ENCODE measurements at places on chromosomes 4 and X.

GRCh38 chr4:85964298-85964697 lies 395.6 kb downstream of the MAPK10 start:
- DNase-seq: peak; percentile 36

DNA sequence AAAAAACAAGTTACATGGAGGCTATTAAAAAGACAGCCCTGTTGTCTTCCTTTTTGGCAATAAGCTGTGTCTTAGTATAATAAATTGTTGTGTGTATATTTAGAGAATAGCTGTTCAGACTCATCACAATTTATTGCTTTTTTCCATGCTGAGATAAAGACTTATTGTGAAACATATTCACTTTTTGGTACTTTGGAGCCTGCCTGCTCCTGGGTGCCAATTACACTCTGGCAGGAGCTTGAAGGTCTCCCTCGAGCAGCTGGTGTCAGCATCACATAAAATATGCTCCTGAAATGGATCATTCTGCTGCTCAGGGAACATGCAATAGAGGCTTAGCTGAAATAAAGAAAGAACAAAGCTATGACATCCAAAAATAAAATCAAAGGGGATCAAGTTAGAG lies 211.6 kb upstream of the DKK2 start:
- DNase-seq: no peak

DNA sequence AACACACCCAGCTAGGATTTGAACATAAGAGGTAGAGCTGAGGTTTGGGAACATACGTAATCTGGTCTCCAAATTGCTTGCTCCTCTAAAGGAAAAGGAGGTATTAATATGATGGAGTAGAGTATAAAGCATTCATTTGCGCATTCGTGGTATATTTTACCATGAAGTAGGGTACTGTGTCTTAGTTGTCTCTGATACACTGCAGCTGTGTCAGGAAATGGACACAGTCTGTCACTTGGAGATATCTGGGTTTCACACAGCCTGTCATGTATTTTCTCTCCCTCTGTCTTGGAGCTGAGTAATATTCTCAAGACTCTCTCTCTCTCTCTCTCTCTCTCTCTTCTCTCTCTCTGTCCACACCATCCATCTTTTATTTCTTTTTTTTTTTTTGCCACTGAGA lies 274.8 kb upstream of the UGT8 start:
- no peak for DNase-seq

DNA sequence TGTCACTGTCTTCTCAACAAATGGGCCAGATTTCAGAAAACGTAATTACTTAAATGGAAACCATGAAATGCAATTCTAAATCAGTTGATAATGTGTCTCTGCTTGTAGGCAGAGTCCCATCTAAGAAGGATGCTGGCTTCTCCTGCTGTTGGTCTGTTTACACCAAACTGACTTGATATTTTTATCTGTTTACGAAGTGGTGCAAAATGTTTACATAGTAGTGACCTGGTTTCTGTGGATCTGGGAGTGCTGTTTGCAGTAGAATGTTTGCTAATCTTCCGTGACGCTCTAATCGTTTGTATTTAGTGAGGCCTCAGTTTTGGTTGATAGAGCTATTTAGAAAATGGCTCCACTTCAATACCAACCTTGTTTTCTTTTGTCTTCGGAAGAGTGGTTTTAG lies 213.5 kb downstream of the VEGFC start:
- no peak for DNase-seq

DNA sequence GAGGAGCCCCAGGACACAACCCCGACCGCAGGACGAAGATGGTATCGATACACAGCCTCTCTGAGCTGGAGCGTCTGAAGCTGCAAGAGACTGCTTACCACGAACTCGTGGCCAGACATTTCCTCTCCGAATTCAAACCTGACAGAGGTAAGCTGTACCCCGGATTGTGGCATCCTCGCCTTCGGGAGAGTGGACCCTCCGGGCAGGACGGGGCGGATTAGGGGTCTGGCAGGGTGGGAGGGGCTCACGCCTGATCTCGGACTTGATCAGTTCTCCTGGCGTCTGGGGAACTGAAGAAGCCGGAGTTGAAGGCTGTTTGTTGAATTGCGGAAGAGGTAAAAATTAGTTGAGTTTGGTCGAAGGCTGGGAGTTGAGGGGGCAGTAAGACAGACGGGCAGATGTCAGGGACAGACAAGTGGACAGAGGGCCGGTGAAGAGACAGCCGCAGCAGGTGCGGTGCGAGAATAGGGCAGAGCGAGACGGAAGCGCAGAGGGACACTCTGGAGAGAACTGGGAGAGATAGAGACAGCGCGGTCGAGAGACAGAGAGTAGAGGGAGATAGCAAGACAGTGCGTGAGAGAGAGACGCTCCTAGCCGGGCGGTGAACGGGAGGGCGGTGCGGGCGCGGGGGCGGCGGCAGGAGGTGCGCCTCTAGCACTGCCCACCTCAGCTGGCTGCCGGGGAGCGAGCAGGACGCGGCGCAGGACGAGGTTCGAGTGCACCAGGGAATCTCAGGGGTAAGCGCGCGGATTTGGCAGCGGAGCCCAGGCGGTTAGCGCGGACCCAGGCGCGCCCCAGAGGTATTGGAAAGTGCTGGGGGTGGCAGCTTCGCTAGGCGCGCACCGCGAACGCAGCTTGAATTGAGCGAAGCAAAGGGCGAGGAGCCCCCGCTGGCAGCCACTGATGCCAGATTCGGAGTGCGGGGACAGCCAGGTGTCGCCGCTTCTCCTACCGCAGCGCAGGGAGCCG lies 23.9 kb downstream of the ARHGAP36 start:
- DNase-seq: no peak

GRCh38 chr4:151095142-151095541 lies 4.3 kb upstream of the RPS3A start:
- no peak for DNase-seq

- DNase-seq: no peak
Observed at GRCh38 chrX:23937100-23937499, 29.3 kb downstream of the CXorf58 start.

GRCh38 chr4:61427818-61428495 lies 227.8 kb downstream of the ADGRL3 start:
- no peak for DNase-seq

DNA sequence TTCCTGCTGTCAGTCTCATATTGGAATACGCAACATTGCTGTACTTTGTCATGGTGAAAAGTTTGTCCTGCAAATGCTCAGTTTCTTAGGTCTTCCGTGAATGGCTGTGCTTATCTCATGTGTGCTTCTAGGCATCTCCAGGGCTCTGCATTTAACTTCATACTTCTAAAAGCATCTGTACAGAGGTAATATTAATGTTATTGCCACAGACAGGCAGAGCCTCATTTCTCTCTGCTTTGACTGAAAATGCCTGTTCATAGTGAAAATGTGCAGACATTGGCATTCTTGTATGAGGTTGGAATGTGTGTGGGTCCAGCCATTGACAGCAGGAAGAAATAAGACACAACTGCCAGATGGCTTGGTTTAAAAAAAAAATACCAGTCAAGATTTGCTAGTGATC lies 140.1 kb upstream of the TTC29 start:
- DNase-seq: no peak

- peak; percentile 21 for DNase-seq
Observed at GRCh38 chr4:74527049-74527448, 82.1 kb downstream of the AREG start.

GRCh38 chr4:171639540-171639939 lies 173.7 kb upstream of the GALNTL6 start:
- no peak for DNase-seq

DNA sequence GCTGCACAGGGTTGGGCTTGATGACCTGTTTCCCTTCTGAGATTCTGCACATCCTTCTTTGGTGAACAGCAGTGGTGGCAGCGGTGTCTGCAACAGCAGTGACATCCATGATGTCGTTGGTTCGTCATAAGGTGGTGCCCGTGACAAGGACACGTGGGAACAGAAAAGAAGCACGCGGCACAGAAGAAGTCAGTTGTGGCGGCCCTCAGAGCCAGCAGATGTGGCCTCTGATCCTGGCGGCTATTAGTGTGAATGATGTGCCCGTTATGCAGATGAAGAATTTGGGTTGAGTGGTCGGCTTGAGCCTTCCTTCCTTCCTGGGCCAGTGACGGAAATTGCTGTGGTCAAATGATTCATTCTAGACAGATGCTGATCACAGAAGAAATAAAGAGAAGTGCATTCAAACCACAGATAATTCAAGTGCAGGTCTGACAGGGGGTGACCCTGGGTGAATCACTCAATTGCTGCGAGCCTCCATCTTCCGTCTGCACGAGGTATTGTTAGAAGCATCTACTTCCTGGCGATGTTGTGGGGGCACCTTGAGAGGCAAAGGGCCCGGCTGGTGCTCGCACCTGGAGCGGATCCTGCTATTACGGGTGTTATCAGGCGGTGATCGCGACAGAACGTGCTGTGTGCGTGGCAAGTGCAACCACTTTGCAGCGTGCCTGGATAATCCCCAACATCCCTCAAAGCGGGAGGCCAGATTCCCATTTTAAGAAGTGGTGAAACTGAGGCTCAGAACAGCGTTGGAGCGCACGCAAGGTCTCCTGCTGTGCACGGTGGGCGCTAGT lies 215.2 kb upstream of the PSAPL1 start:
- DNase-seq: peak; percentile 54

GRCh38 chrX:149950681-149951080 lies 12.4 kb upstream of the EOLA2 start:
- no peak for DNase-seq

- no peak for DNase-seq
Observed at GRCh38 chrX:17072301-17072700, 125.8 kb downstream of the REPS2 start.

DNA sequence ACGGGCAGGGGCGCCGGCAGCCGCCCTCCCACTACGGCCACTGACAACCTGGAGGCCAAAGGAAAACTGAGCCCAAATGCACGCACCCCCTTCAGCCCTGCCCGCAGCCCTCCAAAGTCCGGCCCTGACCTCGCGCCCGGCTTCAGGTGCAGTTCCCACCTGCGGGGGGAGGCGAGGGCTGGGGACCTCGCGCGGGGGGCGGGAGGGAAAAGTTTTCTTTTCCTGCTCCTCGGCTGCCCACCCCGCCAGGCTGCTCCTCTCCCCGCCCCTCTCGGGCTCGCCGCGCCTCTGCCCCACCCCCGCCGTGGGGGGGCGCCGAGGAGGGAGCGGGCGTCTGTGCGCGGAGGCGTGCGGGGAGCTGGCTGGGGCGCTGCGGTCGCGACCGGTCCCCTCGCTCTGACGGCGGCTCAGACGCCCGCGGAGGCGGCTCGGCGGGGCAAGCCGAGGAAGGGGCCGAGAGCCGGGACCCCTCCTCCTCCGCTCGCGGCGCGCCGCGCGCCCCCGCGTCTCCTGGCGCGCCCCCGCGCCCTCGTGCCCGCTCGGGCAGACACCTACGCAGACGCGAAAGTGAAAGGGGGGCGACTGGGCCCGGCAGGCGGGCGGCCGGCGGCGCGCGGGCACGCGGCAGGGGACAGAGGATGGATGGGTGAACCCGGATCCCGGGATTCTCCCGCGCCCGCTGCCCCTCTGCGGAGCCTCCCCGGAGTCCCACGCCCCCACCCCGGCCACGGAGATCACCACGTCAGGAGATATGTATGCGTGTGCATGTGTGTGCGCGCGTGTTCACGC lies 3.1 kb upstream of the NR3C2 start:
- DNase-seq: no peak

DNA sequence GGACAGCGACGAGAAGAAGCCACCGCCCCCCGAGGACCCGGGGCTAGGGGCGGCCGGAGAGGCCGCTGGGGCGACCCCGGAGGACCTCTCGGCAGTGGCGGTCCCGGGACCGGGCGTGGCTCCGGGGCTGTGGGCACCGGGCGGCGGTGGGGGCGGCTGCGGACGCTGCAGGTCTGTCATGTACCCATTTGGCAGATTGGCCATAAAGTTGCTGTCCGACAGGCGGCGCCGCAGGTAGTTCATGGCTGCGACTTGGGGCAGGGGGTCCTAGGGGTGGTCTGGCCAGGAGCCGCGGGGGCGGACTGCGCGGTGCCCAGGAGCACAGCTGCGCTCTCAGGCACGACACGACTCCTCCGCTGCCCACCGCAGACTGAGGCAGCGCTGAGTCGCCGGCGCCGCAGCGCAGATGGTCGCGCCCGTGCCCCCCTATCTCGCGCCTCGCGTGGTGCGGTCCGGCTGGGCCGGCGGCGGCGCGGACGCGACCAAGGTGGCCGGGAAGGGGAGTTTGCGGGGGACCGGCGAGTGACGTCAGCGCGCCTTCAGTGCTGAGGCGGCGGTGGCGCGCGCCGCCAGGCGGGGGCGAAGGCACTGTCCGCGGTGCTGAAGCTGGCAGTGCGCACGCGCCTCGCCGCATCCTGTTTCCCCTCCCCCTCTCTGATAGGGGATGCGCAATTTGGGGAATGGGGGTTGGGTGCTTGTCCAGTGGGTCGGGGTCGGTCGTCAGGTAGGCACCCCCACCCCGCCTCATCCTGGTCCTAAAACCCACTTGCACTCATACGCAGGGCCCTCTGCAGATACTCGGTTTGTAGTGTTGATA lies at the start of gene SYN1:
Gene SYN1 (minus strand): TSS at position 372 of the 817 bp plus-strand sequence. CDS start 129 bp downstream, at position 243.
- peak; percentile 37 for DNase-seq

DNA sequence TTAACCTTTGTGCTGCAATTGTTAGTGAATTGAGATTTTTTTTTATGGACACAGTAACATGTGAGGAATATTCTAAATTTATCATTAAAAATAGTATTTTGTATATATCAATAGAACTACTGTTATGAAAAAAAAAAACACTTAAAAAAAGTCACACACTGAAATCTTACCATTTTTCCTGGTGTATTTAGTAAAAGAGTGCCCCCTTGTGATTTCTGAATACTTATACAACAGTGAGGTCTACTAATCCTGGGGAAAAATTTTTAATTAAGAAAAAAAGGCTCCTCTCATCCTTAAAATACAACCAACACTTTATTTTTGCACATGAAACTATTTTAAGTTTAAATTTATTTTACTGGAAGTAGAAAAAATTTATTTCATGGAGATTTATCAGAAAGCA lies 56.4 kb upstream of the SPOCK3 start:
- DNase-seq: peak; percentile 10

DNA sequence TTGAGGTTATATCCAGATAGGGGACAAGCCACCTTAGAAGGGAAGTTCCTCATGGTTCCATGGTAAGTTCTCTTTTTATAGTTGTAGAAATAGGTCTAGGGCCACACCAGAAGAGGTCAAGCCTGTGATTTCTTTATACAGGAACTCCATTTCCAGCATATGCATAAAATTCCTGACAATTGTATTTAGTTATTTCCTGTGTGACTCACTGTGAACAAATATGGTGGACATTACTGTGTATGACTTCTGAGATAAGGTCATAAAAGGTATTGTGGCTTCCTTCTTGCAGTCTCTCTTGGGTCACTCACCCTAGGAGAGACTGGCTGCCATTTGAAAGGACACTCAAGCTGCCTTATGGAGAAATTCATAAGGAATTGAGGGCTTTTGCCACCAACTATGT lies 2.2 kb upstream of the C4orf36 start:
- no peak for DNase-seq

DNA sequence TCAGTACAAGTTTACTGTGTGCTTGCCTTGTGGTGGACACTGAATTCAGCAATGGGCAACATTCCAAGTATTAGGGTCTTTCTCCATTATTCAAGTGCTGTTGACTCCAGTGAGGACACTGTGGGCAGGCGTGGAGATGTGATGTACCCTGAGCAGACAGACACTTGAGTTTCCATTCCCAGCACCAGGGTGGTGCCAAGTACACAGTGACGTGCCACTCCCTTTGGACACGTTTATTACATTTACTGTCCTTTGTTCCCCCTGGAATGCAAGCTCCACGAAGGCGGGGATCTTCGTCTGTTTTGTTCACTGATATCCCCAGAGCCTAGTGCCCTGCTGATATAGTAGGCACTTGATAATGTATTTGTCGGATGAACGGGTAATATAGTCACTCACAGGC lies 130.6 kb upstream of the STX18 start:
- DNase-seq: no peak
